ENCODE measurements at places on chromosomes 1 and 21.

DNA sequence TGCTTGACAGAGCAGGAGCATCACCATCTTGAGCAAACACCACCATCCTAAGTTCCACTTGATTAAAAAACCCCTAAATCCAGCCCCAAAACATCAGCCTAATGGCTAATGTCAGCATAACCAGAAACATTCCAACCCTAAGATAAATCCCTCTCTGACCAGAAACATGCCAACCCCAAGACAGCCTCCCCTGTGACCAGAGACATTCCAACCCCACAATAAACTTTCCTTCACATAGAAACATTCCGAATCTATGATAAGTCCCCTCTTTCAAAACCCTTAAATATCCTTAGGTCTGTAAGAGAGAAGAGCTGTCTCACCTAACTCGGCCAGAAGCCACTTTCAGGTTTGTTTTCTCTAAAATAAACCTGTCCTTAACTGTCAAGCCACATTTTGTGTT, 17.4 kb upstream of the SLC2A5 start:
- DNase-seq: no peak

DNA sequence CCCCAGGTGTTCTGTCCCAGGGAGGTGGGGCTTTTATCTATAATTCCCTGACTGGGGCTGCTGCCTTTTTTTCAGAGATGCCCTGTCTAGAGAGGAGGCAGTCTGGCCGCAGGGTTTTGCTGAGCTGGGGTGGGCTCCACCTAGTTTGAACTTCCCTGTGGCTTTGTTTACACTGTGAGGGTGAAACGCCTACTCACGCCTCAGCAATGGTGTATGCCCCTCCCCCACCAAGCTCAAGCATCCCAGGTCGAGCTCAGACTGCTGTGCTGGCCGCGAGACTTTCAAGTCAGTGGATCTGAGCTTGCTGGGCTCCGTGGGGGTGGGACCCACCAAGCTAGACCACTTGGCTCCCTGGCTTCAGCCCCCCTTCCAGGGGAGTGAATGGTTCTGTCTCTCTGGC, 124.3 kb downstream of the CENPF start:
- DNase-seq: no peak

GRCh38 chr1:98048751-98049325, 128.0 kb upstream of the DPYD start:
- no peak for DNase-seq

DNA sequence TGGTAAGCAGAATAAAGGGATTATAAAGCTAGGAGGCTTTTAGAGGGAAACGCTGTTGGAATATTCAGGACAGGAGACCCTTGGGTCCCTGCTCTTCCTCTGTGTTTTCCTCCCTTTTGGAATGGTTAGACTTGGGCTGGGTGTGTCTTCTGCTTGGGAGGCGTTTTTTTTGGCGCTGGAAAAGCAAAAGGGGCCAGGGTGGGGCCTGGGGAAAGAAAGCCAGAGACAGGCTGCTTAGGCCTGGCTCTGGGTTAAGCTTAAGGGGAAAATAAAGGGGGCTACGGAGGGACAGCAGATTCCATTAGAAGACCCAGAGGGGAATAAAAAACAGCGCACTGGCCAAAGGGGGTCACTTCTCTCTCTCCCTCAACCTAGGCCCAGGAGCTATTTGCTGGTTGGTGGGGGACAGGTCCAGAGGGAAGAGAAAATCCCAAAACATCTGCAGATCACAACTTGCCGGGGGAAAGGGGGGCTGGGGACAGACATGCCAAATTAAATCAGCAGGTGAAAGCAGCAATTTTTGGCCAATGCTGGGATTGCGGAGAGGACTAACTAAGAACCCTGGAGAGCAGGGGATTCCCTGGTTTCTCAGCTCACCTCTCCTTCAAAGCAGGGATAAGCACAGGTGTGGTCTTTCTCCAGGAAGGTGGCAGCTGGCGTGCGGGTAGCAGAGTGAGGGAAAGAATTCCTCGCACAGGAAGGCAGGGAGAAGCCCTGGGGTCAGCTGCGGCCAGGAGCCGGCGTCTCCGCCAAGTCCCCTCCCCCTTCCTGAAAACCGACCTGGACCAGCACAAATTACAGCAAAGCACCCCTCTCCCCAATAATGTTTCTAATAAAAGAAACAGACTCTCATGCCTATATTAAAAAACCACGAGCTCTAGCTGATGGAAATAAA, 82.2 kb upstream of the AK4 start:
- DNase-seq: no peak

- no peak for DNase-seq
Measured at GRCh38 chr1:76289692-76290091, 215.1 kb downstream of the ST6GALNAC3 start.

DNA sequence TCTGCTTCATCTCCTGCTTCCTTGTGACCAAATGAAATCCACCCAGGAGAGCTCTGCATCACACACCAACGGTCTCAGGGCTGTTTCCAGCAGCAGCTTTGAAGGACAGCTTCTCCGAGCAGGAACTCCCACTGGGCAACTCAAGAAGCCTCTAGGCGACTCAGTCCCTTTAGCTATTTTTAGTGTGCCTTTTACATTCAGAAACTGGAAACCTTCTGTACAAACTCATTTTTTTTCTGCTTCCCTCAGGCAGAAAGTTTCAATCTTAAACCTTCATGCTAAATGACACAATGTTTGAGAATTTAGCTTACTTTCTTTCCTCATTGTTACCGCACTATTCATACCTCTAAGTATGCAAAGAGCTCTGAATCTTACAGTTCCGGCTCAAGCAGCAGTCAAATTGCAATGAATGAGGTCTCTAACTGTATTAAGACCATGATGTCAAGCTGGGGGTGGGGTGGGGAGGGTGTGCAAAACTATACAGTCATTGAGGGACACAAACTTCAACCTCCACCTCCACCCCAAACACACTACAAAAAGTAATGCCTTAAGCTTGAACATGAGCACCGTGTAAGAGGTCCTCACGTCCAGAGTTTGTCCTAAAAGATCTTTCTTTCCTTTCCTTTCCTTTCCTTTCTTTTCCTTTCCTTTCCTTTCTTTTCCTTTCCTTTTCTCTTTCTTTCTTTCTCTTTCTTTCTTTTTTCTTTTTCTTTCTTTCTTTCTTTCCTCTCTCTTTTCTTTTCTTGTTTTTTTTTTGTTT, 16.4 kb upstream of the TARBP1 start:
- DNase-seq: no peak

DNA sequence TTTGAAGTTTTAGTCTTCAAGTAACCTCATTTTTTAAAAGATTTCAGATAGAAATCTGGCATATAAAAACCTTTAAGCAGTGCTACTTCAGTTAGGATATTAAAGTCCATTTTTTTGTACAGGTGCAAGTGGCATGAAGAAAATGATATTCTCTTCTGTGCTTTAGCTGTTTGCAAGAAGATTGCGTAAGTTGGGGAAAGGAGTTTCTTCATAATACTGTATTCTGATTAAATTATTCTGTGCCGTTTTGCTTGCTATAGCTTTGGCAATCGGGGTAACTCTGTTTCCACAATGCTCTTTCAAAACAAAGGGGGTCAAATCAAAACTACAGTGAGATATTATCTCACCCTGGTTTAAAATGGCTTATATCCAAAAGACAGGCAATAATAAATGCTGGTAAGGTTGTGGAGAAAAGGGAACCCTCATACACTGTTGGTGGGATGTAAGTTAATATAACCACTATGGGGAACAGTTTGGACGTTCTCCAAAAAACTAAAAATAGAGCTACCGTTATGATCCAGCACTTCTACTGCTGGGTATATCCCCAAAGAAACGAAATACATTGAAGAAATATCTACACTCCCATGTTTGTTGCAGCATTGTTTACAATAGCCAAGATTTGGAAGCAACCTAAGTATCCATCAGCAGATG, 27.1 kb downstream of the MAEL start:
- no peak for DNase-seq

DNA sequence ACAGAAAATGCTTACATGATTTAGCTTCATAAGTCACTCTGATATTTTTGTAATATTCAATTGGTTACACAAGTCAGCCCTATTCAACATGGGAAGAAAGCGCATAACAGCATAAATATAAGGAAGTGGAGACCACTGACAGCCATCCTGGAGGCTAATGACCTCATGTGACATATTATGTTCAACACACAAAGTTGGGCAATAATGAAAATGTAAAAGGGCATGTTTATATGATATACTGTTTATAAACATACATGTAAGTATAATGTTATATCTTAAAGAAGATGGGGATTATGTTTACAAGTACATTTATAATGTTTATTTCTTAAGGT, 30.2 kb downstream of the EVI5 start:
- DNase-seq: no peak

- DNase-seq: no peak
Measured at GRCh38 chr1:44312399-44313196, 42.5 kb downstream of the ERI3 start.

GRCh38 chr1:55938861-55939260, 640.5 kb downstream of the PLPP3 start:
- DNase-seq: no peak

- DNase-seq: peak; percentile 22
Measured at GRCh38 chr21:46116776-46117585, 19.1 kb downstream of the COL6A2 start.

- DNase-seq: no peak
Measured at GRCh38 chr1:53324321-53324720, 3.5 kb downstream of the LRP8 start.

DNA sequence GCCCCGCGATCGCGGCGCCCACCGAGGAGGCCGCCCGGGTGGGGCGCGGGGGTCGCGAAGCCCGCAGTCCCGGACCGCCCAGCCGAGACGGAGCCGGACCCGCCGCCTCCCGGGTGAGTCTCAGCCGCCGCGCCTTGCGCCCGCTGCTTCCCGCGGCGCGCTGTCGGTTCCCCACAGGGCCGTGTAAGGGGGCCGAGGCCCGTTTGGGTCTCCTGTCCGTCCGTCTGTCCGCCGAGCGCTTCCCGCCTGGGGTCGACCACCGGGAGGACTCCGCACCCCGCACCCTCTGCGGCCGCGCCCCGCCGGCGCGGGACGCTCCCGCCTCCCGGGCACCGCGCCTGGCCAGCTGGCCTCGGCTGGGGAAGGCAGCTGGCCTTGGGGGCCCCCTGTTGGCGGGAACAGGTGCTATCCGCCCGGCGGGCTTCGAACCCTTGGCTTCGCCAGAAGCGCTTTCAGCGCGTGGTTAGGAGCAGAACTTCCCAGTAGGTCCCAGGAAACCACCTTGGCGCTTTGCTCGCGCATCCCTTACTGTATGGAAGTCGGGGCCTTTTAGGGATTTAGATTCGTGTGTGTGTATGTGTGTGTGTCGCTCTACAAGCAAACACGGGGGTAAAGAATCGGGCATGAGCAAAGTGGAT, 414 bp downstream of the TMEM51 start:
- peak; percentile 65 for DNase-seq

DNA sequence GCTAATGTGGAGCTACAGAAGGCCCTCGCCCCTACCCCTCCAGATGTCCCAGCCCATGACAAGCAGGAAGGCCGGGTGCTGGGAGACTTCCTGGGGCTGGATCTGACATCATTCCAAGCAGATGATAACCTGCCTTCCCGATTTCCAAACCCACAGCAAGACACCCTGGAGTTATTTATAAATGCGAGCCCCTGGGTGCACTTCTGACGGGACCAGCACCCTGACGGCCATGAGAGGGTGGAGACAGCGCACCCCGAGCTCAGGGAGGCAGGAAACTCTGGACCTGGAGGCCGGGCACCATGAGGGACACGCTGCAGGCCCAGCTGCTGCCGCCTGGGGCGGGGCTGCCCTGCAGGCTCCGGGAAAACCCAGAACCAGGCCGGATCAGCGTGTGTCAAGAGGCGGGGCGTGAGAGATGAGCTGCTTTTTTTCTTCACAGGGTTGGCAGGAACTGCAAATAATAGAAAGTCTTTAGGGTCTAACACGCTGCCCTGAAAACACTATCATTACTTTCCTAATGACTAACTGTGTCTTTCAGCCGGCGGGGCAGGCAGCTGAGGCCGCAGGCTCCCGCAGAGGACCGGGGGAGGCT, 2.5 kb upstream of the PCBP3 start:
- no peak for DNase-seq

- no peak for DNase-seq
Measured at GRCh38 chr1:161198897-161199431, at the start of gene ADAMTS4. TSS of gene ADAMTS4 (minus strand) at chr1:161199054. CDS start at chr1:161198627, 427 bp downstream.

GRCh38 chr1:46062651-46063319, 69.6 kb downstream of the PIK3R3 start:
- DNase-seq: peak; percentile 42

GRCh38 chr1:243409284-243409683, 153.4 kb downstream of the SDCCAG8 start:
- DNase-seq: no peak

DNA sequence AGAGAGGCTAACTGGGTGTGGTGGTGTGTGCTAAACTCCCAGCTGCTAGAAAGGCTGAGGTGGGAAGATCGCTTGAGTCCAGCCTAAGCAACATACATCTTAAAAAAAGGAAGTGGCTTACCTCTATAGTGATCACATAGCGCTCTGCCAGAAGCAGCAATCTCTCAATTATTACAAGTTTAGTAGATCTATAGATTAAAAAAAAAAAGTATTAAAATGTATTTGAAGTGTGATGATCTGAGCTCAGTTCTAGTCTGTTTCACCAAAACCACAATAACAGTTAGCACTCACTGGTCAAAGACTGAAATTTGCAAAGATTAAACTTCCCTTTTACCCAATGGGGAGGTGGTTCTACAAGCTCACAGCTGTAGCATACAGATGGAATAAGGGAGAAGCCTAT, 76.3 kb downstream of the USP24 start:
- no peak for DNase-seq

DNA sequence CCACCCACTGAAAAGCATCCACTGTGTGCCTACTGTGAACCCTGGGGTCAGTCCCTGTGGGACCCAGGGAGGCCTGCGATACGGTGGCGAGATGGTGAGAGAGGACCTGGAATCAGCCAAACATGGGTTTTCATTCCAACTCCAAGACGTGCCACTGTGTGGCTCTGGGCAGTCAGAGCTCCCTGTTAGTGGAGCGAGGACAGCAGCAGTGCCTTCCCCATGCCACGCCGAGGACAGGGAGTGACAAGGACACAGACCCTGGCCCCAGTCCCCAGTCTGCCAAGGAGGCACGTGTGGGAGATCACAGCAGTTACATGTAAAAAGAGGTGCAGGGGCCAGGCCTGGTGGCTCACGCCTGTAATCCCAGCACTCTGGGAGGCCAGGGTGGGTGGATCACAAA, 50.9 kb upstream of the TMEM51 start:
- DNase-seq: no peak

DNA sequence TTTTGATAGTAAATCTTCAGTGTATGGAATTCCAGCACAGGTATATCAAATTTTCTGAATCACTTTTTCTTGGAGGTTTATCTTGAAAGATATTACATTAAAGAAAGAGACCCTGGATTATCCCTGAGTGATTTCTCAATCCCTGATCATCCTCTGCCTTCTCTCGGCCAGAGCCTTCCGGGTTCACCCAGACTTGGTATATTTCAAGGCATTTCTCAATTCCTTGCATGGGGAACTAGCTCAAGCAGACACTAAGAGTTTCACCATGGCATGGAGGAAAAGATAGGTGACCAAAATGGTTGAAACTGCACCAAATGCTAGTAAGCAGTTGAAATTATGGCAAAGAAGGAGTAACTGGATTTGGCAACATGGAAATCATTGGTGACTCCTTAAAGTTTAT, 5.7 kb downstream of the VAMP4 start:
- DNase-seq: no peak

GRCh38 chr1:217275655-217276398, 355.1 kb downstream of the GPATCH2 start:
- no peak for DNase-seq

Measured in activated T-cell treated with anti-CD3 and anti-CD28 coated beads, Interleukin-2, amount 50 U/mL, for 24 hours (primary cell).